ENCODE measurements at places on chromosomes 16 and 17. TPM values are rescaled to one million over a fixed set of nuclear protein-coding genes. Genes with fewer than 3 reads are reported as not detected.

HS3ST3A1 gene
- 6.1 TPM for polyA plus RNA-seq

HP gene
- 0.43 TPM for polyA plus RNA-seq

GAST gene
- polyA plus RNA-seq: not detected

CYGB gene
- 0.85 TPM for polyA plus RNA-seq

ABCC12 gene
- polyA plus RNA-seq: not detected

SLC13A2 gene
- polyA plus RNA-seq: not detected

TEKT1 gene
- not detected for polyA plus RNA-seq

ABHD15 gene
- 0.27 TPM for polyA plus RNA-seq

C16orf89 gene
- polyA plus RNA-seq: 6.5 TPM

CMC2 gene
- polyA plus RNA-seq: 211 TPM

KRT17 gene
- 1.8 TPM for polyA plus RNA-seq

CRHR1 gene
- 0.09 TPM for polyA plus RNA-seq

KRT25 gene
- polyA plus RNA-seq: not detected

TMC5 gene
- polyA plus RNA-seq: 4.8 TPM

TP53TG3 gene
- polyA plus RNA-seq: not detected

UMOD gene
- polyA plus RNA-seq: not detected

ARHGAP44 gene
- polyA plus RNA-seq: 5.8 TPM

NECAB2 gene
- 5.1 TPM for polyA plus RNA-seq

KRT31 gene
- not detected for polyA plus RNA-seq

HS3ST3B1 gene
- 8.1 TPM for polyA plus RNA-seq

STAT5A gene
- 2.4 TPM for polyA plus RNA-seq

PMP22 gene
- polyA plus RNA-seq: 0.94 TPM

RPH3AL gene
- polyA plus RNA-seq: 3.5 TPM

BICDL2 gene
- polyA plus RNA-seq: 12.7 TPM

MEOX1 gene
- not detected for polyA plus RNA-seq

LPCAT2 gene
- 8.8 TPM for polyA plus RNA-seq

CLEC18C gene
- 0.16 TPM for polyA plus RNA-seq

ADGRG1 gene
- 0.09 TPM for polyA plus RNA-seq

VAT1L gene
- 11.0 TPM for polyA plus RNA-seq

MPO gene
- 0.08 TPM for polyA plus RNA-seq

CCL3 gene
- not detected for polyA plus RNA-seq

ZCCHC14 gene
- 7.6 TPM for polyA plus RNA-seq

MT4 gene
- polyA plus RNA-seq: not detected

NGFR gene
- 2.3 TPM for polyA plus RNA-seq

CCDC154 gene
- 0.31 TPM for polyA plus RNA-seq

GRAP gene
- not detected for polyA plus RNA-seq

LLGL2 gene
- polyA plus RNA-seq: 62.5 TPM

All from GM23338 (cell line).